Inflammatory macrophage treated with lipopolysaccharide for 1 hour (primary cell): ENCODE measurements at places on chromosomes 11 and 22.

GRCh38 chr11:94595076-94595475 is 27.9 kb downstream of the PIWIL4 start:
- no peak for DNase-seq

DNA sequence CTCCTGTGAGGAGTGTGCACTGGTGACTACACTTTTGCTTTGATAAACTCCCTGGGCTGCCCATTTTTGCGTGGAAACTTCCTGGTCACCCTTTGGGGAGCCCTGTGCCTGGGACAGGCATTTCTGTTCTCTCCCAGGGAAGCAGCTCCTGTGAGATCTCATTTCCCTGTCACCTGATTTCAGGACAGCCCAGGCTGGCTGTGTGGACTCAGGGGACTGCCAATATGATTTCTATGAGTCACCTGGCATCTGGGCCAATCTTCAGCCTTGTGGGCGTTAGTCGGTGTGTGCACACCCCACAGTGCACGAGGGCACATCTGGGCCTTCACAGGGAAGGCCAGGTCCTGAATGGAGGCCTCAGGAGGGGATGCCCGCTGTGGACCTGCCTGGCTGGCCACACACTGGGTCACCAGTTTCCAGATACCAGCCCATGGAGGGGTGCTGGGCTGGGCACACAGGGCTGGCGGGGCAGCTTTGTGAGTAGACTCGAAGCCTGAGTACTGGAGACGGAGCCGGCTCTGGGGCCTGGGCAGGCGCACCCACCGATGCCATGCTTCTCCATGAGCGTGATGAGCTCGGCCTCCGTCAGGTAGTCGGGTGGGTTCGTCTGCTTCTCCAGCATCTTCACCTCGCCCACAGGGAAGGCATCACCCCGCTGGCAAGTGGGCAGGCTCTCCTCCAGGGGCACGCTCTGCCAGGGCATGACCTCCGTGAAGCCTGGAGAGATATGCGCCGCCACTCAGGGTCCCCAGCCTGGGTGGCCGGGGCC is 9.4 kb upstream of the PPM1F start:
- DNase-seq, result no peak

DNA sequence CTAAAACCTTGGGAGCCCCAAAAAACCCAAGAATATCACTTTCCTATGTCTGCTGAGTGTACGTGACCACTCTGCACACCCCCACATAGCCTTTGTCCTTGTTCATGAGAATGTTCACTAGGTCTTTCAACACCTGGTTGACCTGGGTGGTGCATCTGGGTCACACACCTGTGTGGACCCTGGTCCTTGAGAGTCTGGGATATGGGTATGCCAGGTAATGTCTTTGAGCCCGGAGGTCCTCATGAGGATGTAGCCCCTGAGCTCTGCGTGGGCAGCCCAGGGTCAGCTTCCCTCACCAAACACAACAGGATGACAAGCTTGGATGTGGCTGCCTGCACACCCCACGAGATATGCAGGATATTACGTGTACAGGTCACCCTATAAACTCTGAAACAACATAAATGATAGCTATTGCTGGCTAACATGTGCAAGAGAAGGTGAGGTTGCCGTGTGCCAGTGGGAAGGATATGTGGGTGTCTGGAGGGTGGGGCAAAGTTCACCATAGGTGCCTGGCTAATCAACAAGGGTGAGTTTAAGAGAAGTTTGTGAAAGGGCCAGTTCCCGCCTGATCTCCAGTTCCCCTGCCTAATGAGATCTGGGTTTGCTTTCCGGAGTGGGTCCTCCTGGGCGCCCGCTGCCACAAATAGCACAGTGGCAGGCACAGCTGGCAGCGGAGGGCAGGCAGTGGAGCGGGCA is 1.4 kb upstream of the PPARA start:
- DNase-seq, result no peak

DNA sequence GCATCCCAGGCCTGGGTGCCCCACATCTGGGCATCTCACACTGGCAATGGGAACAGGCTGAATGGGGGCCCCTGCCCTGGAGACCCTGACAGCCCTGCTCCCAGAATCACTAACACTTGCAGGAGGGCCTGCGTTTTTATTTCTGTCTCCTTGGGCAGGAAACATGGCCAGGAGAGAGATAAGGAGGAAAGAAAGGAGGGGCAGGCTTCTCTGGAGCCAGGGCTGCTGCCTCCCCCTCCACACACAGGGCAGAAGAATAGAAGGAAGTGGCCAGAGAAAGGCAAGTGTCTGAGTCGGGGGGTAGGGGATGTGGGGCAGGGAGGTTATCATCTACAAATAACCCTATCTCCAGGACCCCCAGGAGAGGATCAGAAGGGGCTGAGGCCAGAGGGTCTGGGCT is 25.5 kb upstream of the TSPAN18 start:
- DNase-seq, result no peak

DNA sequence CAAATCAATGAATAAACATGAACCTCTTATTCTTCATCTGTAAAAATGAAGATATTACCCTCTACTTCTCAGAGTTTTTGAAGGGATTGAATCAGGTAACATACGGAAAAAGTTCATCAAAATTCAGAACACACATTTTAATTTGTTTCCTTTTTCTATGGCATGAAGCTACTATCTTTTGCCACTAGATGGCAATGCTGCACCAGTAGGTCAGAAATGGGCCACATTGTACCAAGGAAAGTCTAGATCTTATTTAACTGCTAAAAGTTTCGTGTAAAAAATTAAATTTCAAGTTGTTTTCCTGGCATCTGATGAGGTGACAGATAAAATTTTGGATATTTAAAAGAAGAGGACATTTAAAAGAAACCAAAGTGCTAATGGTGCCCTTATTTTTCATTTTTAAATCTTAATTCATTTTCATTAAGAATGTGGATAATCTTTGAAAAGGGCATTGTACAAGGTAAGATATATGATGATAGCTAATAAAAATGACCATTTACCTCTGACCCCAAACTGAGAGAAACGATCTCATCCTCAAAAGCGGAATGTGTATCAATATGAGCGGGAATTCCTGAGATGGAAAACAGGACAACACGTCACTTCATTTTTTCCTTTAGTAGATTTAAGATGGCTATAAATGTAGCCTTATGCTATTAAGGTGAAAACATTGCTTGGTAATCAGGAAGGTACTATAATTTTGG is 16.1 kb downstream of the ALKBH8 start:
- DNase-seq, result peak; percentile 20

DNA sequence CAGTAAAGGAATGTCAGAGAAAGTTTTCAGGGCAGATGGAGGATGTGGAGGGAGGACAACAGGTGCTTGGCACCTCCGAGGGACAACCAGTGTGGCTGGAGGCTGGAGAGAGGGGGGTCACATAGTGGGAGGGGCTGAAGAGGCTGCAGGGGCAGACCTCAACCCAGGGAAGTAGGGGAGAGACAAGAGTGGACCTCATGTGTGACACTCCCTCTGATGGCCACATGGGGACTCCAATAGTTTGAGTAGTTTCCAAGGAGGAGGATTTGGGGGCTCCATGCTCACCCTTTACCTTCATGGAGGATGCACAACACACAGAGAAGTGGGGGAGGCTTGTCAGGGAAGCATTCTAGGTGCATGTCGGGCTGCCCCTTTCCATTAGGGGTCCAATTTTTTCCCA is 35.1 kb upstream of the ASPHD2 start:
- no peak for DNase-seq

DNA sequence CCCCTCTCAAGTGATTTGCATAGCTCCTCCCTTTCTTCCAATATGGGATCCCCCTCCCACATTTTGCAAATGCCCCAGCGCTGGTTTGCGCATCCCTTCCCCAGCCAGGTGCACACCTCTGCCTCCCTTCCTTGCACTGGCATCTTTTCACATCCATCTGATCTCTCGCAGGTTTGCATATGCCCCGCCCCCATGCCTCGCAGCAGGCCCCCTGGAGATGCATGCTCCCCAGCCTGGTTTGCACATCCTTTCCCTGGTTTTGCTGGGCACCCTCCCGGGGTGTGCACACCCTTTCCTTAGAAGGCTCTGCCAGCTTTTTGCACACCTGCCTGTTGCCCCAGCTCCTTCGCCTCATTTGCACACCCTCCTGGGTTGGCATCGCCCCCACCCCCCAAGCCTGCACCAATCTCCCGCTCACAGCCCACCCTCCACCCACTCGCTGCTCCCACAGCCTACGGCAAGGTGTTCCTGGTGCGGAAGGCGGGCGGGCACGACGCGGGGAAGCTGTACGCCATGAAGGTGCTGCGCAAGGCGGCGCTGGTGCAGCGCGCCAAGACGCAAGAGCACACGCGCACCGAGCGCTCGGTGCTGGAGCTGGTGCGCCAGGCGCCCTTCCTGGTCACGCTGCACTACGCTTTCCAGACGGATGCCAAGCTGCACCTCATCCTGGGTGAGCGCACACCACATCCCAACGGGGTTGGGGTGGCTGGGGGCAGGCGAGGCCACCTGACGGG is 917 bp downstream of the RPS6KA4 start:
- no peak for DNase-seq

DNA sequence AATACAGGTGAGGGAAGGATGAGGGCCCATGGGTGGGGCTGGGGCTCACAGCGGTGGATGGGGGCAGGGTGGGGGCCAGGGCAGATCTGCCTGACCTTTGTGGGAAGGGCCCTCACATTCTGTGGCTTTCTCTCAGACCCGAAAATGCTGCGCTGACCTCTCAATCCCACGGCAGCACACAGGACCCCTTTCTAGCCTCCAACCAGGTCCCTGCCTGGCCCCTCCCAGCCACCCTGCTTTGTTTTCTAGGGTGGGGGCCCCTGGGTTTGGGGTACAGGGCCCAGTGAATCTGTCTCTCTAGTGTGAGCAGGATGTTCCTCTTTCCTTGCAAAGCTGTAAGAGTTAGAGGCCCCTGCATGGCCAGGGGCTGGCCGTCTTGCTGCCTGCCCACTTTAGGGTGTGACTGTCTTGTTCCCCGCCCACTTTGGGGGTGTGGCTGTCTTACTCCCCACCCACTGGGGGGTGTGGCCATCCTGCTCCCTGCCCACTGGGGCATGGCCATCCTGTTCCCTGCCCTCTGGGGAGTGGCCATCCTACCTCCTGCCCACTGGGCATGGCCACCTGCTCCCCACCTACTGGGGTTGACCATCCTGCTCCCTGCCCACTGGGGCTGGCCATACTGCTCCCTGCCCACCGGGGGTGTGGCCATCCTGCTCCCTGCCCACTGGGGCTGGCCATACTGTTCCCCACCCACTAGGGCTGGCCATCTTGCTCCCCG is 11.5 kb downstream of the PARVG start:
- peak; percentile 84 for DNase-seq

DNA sequence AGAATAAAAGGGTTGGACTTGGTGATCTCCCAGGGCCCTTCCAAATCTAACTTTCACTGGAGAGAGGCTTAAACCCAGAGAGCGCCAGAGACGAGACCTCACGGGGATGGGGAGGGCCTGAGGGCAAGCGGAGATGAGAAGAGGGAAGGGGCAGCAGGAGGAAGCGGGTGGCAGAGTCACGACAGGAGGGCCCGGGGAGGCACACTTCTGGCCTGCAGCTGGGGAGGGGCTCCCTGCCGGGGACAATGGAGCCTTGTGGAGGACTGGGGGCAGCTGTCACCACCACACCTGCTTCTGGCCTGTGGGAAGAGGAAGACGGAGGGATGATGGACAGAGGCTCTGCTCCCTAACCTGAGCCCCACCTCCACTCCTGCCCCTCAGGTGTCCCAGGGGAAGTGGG is 40.2 kb downstream of the PDE2A start:
- DNase-seq, result no peak

DNA sequence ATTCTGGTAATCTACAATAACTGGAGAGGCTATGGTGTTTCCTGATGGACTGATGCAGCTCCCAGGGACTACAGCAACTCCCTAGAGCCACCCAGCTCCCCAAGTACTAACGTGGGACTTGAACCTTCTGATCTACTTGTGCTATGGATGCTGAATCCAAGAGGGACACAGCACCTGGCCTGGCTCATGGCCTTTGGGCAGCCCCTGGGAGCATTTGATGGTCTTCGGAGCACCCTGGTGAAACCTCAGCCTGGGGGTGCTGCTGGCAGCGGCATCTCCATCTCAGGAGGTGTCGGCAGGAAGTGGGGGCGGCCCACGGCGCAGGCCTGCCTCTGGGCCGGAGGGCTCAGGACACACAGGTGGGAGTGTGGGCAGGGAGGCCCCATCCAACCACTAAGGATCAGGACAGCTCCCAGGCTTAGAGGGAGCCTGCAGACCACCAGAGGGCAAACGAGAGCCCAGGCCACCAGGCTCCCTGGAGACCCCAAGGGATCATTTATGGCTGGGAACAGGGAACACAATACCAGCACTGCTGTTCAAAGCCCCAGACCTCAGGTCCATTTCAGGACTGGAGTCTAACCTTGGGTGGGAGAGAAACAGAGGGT is 8.7 kb downstream of the EHD1 start:
- no peak for DNase-seq

DNA sequence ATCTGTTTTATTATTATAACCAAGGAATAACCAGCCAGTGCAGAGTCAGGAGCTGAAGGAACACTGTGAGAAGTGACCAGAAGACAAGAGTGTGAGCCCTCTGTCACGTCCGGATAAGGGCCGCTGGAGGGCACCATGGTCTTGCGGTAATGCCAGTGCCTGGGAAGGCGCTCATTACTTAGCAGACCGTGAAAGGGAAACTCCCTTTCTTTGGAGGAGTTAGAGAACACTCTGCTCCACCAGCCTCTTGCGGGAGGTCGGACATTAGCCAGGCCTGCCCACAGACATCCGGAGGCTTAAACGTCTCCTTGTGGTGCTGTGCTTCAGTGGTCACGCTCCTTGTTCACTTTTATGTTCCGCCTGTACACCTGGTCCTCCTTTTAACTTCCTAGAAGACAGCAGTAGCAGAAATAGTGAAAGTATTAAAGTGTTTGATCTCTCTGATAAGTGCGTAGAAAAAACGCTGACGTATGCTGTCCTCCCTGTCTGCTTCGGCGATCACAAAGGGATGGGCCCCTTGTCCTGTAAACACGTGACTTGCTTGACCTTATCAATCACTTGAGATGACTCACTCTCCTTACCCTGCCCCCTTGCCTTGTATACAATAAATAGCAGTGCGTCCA is 120.6 kb upstream of the LMO1 start:
- no peak for DNase-seq

- DNase-seq, result no peak
Observed at GRCh38 chr11:70220136-70220535, 17.0 kb downstream of the FADD start.

DNA sequence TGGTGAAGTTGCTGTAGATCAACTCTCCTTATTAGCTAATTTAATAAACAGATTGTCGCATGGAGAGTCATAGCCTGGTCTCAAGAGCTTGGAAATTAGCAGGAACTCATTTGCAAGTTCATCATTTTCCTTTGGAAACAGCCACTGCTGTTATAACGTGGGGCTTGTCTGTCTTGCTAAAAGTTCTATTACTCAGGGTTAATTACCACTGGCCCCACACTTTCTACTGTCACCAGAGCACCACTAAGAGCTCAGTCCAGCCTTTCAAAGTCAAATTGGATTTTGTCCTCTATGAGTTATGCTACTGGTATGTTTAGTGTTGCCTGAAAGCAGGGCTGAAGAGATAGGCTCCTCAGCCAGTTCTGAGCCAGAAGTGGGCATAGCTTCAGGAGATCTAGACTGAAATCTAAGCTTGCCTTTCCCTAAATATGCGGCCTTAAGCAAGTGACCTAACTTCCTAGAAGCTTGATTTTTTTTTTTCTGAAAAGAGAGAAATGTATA is 292.2 kb downstream of the INSC start:
- DNase-seq, result no peak
